Activated CD4-positive, alpha-beta T cell treated with anti-CD3 and anti-CD28 coated beads, Interleukin-2, amount 10 ng/mL, durations not matched to agents 7 days and 5 days (primary cell): ENCODE measurements at places on chromosomes 16 and 17. TPM values are rescaled to one million over a fixed set of nuclear protein-coding genes. Genes with fewer than 3 reads are reported as not detected.

FNDC8 gene
- total RNA-seq, result not detected

TRPV2 gene
- total RNA-seq, result 134 TPM

TP53TG3 gene
- total RNA-seq, result 0.37 TPM

FOXC2 gene
- not detected for total RNA-seq

MYH3 gene
- total RNA-seq, result 5.5 TPM

TMEM235 gene
- total RNA-seq, result not detected

TERB1 gene
- 0.15 TPM for total RNA-seq

KCNG4 gene
- not detected for total RNA-seq

RAB37 gene
- total RNA-seq, result 30.4 TPM

SULT1A1 gene
- total RNA-seq, result 11.3 TPM

MT1M gene
- not detected for total RNA-seq

ACE gene
- total RNA-seq, result 4.1 TPM

C17orf113 gene
- not detected for total RNA-seq

KRTAP3-2 gene
- total RNA-seq, result not detected

GFAP gene
- total RNA-seq, result not detected

TBC1D16 gene
- total RNA-seq, result 0.74 TPM

SRRM2 gene
- total RNA-seq, result 512 TPM

TP53TG3F gene
- not detected for total RNA-seq

CDH5 gene
- total RNA-seq, result not detected

SEPTIN1 gene
- total RNA-seq, result 383 TPM

SOX15 gene
- 0.57 TPM for total RNA-seq

FBXO39 gene
- 8.9 TPM for total RNA-seq

SYNGR3 gene
- 1.9 TPM for total RNA-seq

FGF11 gene
- 6.8 TPM for total RNA-seq

PRDM7 gene
- not detected for total RNA-seq

CD68 gene
- total RNA-seq, result 3.8 TPM

NTN1 gene
- 0.10 TPM for total RNA-seq

C1QL1 gene
- total RNA-seq, result 0.67 TPM

KCNJ12 gene
- not detected for total RNA-seq

GPT2 gene
- total RNA-seq, result 3.9 TPM

TOB1 gene
- total RNA-seq, result 81.8 TPM

CEP112 gene
- 4.2 TPM for total RNA-seq

CORO7 gene
- 196 TPM for total RNA-seq

VAT1L gene
- total RNA-seq, result not detected

EPX gene
- not detected for total RNA-seq

KRT20 gene
- total RNA-seq, result not detected

TPSG1 gene
- total RNA-seq, result not detected

SLC46A1 gene
- 0.74 TPM for total RNA-seq

CETP gene
- total RNA-seq, result not detected

SLFN13 gene
- 50.4 TPM for total RNA-seq
